Inflammatory macrophage treated with lipopolysaccharide for 1 hour (primary cell): ENCODE measurements at places on chromosomes 1 and 21.
A peak's percentile ranks its signal among the peaks of the same experiment; 100 is the strongest.

GRCh38 chr1:183580281-183580682 is 10.0 kb downstream of the NCF2 start:
- peak; percentile 79 for DNase-seq

DNA sequence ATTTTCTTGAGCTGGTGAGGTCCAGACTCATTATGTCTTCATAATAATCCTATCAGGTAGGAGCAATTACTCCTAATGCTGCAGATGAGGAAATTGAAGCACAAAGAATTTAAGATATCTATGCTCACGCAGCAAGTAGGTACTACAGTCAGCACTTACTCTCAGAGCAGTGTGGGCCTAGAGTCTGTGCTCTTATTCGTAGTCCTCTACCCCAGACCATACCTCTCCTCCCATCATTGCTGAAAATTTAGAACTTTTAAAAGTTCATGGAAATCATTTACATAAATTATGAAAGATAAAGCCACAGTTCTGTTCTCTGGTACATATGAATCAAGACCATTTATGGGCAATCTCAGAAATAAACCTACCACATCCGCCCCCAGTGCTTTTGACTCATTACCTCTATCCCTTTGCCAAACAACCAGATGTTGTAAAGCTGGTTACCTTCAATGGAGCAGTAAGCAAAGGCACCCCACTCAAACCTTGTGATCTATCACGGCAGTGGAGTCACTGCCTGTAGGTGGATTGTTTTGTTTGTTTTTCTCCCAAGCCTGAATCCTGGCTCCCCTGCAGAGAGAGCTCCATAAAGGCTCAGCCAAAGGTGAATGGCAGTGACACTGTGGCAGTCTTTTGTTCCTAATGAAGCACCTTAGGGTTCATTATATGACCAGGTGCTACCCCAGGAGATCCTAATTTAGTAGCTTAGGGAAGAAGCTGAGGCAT is 20.9 kb upstream of the MAN1A2 start:
- no peak for DNase-seq

GRCh38 chr1:54857746-54858561 is 29.0 kb downstream of the DHCR24 start:
- peak; percentile 56 for DNase-seq

DNA sequence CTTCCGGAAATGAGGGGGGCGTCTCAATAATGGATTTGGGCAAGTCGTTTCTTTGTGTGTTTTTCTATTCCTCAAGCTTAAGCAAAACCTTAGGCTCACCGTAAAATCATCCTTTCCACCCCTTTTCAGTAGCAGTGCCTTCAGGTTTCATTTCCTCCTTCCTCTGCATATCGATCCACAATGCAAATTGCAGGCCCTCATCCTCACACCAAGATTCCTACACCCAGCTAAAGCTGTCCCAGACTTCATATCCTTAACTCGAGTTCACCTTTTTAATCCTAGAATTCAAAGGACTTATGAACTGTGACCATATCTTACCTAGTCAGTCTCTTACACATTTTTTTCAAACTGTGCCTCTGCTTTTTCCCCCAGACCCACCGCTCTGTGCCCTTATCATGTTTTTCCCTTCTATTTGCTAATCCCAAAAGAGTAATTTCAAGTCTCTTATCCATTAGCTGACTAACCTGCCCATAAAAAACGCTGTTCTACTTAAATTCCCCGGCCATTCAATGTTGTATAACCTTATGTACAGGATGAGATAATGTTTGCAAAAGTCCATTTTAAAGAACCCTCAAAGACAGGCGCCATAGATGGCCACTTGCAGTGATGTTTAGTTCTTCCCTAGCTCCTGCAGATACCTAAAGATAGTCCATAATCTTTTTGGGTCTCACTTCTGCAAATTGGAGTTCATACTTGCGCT is 1.5 kb downstream of the AKIRIN1 start:
- DNase-seq: no peak

DNA sequence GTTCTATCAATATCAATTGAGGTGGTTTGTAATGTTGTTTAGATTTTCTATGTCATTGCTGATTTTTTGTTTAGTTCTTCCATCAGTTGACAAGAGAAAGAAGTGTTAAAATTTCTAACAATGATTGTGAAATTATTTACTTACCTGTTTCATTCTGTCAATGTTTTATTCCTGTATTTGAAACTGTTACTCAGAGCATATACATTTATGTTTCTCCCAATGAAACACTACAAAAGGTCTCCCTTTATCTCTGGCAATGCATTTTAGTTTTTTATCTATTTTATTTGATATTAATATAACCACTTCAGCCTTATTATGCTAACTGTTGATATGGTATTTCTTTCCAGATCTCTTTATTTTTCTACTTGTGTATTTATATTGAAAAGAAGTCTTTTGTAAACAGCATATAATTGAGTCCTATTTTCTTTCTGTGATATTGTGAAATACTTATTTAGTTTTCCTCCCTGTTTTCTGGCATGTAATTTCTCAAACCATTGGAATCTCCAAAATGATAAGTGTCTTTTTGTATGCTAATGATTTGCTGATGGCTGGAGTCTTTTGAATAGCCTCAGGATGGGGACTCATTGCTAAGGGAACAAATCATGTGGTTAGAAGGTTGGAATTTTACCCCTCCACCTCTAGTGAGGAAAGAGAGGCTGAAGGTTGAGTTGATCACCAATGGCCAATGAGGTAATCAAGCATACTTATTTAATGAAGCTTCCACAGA is 122.0 kb downstream of the ADSS2 start:
- no peak for DNase-seq

GRCh38 chr1:115677182-115677555 is 35.4 kb downstream of the VANGL1 start:
- no peak for DNase-seq

GRCh38 chr1:84991097-84991920 is 5.6 kb downstream of the MCOLN2 start:
- peak; percentile 85 for DNase-seq

DNA sequence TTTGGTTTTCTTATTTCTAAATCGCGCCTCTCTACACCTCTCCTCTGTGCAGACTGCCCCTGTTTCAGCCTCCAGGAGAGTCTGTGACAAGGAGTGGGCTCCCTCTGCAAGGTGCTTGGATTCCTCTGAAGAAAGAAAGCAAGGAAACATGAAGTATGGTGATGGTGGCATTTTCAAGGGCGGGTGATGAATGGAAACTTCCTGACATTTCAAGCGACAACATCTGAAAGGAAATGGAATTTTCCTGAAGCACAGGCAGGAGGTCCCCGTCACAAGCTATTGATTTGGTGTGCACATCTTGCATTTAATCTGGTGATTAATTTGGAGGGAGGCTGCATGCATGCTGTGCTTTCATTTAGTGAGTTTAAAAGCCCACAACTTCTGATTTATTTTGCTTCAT is 164.6 kb upstream of the FGGY start:
- DNase-seq: no peak

DNA sequence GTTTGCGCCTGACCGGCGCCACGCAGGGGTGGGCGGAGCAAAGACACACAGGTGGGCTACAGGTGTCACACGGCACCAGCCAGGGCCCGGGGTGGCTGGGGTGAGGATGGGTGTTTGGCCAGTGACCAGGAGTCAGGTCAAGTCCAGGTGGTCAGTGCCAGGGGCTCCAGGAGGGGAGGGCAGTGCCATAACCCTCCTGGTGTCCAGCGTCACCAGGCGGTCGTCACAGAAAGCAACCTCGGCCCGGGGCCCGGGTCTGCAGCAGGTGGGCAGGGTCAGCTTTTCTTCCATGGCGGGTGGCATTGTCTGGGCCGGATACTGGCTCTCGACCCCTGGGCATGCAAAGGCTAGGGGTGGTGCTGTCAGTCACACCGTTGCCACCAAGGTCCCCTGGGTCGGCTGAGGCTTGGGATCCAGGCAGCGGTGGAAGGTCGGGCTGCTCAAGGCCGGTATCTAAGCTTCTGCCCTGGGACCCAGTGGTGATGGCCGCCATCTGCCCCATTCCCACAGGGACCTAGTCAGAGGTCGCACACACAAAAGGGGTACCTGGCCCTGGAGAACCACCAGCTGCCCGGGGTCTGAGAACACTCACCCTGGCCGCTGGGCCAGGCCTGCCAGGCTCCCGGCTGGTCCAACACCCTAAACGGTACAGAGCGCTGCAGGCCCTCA is 1.8 kb downstream of the FNDC10 start:
- no peak for DNase-seq

- no peak for DNase-seq
Measured at GRCh38 chr1:1021920-1022259, 2.0 kb downstream of the AGRN start.

DNA sequence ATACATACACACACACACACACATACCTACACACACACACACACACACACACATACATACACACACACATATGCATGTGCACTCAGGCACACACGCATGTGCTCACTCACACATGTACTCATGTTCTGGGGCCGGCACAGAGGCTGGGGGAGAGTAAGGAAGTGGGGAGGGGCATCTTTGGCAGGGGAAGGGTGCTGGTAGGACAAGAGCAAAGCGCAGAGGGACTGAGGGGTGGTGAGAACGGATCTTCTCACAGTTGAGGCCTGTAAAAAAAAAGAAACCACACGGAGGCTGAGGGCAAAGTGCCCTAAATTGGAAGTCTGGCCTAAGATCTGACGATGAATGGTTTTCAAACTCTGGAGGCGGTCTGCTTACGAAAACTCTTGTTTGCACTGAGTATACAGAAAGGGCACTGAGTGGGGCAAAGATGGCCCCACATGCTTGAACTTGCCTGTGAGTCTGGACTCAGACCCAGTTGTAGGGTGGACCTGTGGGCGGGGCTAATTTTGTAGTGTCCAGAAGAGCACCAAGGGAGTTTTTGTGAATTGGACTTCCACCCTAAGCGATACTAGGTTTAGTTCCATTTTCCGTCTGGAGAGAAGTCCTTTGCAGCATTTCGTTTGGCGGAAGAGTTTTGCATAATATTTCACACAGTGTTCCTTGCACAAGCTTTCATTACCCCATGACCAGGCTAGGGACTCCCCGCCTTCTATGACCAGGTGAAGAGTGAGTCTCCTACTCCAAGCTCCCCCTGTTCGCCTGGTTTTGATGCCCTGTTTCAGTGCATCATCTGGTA is 79.3 kb upstream of the LYST start:
- peak; percentile 95 for DNase-seq

GRCh38 chr1:40774266-40774998 is 9.2 kb upstream of the KCNQ4 start:
- no peak for DNase-seq

DNA sequence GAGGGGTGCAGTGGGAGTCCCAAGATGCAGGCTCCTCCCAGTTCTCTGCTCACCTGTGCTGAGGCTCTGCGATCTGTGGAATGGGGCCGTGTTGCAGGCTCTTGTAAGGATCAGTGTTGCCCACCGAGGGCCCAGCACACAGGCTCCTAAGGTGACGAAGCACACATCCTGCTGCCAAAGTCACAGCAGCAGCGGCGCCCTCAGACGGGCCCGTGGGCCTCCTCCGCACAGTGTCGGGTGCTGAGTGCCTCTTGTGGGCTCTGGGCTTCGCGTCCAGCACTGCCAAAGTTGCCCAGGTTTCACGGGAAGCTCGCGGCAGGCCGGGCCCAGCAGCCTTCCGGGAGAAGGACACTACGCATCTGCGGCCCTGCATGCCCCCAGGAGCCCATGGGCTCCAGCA is 72.1 kb upstream of the ABCG1 start:
- DNase-seq: no peak

GRCh38 chr1:87048237-87048636 is 133.8 kb downstream of the HS2ST1 start:
- DNase-seq: no peak

GRCh38 chr1:184212649-184213314 is 161.3 kb downstream of the TSEN15 start:
- DNase-seq: peak; percentile 76

GRCh38 chr1:168106274-168106673 is 30.5 kb downstream of the GPR161 start:
- no peak for DNase-seq

DNA sequence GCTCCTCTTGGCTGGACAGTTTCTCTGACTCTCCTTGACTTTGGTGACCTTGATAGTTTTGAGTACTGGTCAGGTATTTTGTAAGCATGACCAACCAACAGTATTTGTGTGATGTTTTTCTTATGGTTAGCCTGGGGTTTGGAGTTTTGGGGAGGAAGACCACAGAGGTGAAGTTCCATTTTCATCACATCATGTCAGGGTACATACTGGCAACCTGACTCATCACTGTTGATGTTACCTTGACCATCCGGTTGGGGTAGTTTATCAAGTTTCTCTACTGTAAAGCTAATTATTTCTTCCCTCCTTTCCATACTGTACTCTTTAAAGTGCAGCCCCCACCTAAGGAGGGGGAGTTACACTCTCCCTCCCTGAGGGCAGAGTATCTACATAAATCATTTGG is 13.4 kb downstream of the OSCP1 start:
- no peak for DNase-seq

GRCh38 chr1:183597656-183598347 is 7.5 kb upstream of the NCF2 start:
- no peak for DNase-seq

- no peak for DNase-seq
Measured at GRCh38 chr1:9399510-9400424, 107.1 kb downstream of the SPSB1 start.

DNA sequence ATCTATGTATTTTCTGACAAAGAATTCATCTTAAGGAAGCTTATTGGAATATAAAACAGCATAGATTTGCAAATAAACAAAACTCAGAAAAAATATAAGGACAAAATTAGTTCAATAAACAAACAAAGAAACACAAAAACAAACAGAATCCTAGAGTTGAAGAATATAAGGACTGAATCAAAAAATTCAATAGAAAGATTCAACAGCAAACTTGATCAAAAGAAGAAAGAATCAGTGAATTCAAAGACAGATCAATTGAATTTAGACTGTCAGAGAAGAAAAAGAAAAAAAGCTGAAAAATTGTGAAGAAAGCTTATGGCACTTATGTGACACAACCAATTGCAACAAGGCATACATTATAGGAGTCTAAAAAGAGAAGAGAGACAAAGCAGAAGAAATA is 770.0 kb upstream of the RGS18 start:
- no peak for DNase-seq

DNA sequence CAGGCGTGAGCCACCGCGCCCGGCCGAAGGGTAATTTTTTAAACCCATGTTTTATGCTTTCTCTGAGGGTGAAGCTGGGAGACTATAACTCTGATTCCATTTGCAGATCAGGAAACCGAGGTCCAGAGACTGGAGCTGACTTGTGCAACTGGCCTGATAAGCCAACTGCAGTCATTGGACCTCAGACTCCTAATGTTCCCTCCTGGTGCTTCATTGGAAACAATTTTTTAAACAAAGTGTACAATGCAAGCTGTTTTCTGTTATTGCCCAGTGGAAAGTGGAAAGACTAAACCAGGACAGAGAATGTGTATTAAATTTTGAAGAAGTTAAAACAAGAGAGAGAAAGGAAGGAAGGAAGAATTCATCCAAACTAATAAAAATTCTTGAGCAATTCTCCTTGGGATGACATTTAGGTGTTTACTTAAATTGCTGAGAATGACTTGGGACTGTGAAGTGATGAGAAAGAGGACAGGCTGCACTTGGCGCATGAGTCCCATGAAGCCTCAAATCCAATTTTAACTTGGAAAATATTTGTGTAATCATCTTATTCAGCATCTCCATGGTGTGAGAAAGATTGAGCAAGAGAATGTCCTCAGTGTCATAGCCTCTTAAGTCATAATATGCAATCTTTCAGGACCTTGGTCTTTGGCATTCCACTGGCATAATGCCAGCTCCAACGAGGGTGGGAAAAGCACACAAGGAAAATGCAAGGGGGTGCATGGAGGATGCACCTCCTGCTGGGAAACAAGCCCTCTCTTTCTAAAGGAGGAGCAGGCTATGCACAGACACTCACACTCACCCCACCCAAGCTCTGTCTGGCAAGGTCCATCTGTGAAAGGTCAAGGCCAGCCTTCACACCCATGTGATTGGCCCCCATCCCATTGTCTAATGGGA is 342.0 kb downstream of the SIPA1L2 start:
- DNase-seq: no peak

GRCh38 chr1:171090604-171091003 is at the start of gene FMO3:
Gene FMO3, plus strand, starts transcription at chr1:171090905. Its CDS starts 1,754 bp downstream, at chr1:171092659.
- DNase-seq: no peak
